ENCODE measurements at places on chromosomes 7 and 10.

DNA sequence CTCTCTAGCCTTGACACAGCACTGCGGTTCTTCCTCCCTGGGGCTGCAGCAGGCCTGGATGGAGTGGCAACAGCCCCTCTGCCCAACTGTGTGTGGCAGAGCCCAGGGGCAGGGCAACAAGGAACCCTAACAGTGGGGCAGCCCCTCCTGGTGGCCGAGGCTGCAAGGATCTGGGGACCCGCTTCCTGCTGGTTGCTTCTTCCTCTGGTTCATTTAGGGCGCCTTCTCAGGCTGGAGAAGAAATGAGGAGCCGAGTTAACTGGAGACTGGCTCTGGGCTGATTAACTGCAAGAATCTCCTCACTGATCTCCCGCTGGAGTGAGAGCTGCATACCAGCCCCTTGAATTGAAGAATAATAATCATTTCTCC lies 80.1 kb upstream of the EMX2 start:
- DNase-seq: no peak

GRCh38 chr7:142537760-142538159 lies 211.5 kb upstream of the PRSS1 start:
- DNase-seq: no peak

DNA sequence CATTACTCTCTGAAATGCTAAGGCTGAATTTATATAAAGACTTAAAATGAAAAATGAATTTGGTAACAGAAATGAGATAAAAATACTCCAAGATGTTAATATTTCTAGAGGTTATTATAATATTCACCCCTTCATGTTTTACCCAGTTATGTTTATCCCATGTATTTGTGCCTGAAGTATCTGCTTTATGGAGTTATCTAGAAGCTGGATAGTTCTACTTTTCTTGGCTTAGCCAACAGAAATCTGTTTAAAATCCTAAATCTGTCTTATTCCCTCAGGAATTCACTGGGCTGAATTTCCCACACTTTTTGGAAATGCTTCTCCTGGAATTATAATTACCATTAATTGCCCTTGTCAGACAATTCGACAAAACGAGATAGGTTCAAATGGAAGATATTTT lies 201.6 kb downstream of the THSD7A start:
- no peak for DNase-seq

GRCh38 chr10:113187063-113187777 lies 237.2 kb downstream of the TCF7L2 start:
- DNase-seq: no peak

DNA sequence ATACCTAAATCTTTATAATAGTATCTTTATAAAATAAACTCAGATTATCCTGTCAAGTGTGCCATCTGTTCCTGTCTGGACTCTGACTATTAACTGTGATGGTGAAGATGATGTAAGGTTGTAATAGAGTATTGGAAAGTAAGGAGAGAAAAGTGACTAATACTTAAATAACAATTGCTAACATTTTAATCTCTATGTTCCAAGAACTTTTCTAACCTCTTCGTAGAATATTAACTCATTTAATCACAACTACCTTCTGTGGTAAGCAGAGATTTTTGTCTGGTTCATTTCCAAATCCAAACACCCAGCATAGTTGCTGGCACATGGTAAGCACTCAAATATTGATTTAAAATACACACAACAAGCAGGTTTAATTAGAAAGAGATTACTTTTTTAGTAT lies 2.5 kb downstream of the TNPO3 start:
- DNase-seq: no peak

DNA sequence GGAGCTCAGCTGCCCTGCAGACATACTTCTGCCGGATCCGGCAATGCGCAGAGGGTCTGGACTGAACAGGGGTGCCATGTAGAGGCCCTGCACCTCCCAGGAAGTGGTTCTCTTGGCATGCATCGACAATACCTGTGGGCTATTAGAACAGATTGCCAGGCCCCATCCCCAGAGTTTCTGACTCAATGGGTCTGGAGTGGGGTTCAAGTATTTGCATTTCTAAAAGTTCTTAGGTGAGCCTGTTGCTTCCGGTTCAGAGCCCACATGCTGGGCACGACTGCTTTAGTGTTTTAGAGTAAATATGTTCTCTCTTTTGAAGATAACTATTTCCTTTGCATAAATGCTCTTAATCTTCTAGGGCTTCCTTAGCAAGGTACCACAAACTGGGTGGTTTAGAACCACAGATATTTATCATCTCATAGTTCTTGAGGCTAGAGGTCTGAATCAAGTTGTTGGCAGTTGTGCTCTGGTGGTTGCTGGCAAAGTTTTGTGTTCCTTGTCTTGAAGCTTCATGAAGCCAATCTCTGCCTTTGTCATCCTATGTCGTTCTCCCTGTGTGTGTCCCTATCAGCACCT lies 435.5 kb downstream of the TCERG1L start:
- DNase-seq: no peak
